ENCODE measurements at places on chromosomes 4 and X.

DNA sequence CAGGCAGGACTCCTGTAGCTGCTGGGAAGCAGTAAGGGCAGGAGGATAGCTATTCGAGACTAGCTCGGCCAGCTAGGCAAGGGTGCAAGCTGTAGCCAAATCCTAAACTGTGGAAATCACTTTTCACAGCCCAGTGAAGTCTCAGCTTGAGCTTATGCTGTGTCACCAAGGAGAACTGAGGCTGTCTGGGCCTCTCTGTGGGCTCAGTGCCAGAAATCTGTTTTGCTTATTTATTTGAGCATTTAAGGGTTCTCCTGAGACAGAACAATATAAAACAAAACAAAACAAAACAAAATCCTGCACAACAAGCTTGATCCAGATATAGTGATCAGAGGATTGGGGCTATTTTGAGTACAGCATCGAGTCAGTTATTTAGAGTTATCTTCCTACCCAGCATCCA lies 97.5 kb downstream of the FANCB start:
- DNase-seq: no peak

DNA sequence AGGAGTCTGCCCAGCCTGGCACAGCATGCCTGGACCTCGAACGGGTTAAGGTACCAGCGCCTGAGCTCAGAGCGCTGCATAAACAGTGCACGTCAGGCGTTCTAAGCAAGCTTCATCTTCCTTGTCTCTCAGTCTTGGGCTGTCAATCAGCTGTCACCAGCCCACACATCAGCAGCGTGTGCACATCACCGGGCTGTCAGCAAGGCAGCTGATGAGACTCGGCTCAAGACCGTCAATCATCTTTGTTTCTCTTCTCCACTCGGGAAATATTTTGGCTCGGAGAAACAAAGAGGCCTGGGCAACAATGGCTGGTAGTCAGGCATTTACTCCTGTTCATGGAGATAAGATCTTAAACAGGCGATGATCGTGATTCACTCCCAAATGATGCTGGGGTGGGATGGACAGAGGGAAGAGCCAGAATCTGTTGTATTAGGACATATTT lies 141.3 kb downstream of the LDB2 start:
- DNase-seq: no peak

- DNase-seq: no peak
Observed at GRCh38 chr4:69321153-69321729, 41.0 kb downstream of the UGT2B28 start.

- no peak for DNase-seq
Observed at GRCh38 chr4:23828779-23829178, 61.1 kb downstream of the PPARGC1A start.

GRCh38 chr4:118034053-118034785 lies at the start of gene NDST3:
Gene NDST3 (plus strand): TSS chr4:118034486. CDS start chr4:118053911, 19,425 bp downstream.
- DNase-seq: peak; percentile 82

GRCh38 chr4:181897935-181898334 lies 345.3 kb upstream of the TENM3 start:
- no peak for DNase-seq

DNA sequence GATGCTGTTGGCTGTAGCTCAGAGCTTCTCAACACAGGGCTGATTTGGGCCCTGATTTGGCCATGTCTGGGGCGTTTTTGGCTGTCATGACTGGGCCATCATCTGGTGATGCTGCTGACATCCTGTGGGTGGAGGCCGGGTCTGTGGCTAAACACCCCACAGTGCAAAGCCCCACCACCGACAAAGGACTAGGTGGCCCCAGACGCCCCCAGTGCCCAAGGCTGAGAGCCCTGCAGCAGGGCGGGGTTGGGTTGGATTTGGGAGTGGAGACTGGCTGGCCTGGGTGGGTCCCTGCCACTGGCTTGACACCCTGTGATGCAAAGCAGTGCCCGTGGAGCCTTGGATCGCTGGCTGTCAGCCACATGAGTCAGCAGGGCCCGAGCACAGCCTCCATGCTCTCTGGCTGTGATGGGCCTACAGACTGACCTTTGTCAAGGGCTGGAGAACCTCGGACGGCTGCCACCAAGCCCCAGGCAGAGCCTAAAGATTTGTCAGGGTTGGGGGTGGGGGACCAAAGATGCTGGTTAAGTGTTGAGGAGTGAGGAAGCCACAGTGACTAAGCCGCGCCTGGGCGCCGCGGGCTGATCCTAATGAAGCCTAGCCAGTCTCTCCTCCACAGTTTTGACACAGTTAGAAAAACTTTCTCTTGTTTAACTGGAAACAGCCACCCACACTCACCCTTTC lies 28.3 kb downstream of the CYTL1 start:
- no peak for DNase-seq
